ENCODE measurements at places on chromosomes 4 and X.

DNA sequence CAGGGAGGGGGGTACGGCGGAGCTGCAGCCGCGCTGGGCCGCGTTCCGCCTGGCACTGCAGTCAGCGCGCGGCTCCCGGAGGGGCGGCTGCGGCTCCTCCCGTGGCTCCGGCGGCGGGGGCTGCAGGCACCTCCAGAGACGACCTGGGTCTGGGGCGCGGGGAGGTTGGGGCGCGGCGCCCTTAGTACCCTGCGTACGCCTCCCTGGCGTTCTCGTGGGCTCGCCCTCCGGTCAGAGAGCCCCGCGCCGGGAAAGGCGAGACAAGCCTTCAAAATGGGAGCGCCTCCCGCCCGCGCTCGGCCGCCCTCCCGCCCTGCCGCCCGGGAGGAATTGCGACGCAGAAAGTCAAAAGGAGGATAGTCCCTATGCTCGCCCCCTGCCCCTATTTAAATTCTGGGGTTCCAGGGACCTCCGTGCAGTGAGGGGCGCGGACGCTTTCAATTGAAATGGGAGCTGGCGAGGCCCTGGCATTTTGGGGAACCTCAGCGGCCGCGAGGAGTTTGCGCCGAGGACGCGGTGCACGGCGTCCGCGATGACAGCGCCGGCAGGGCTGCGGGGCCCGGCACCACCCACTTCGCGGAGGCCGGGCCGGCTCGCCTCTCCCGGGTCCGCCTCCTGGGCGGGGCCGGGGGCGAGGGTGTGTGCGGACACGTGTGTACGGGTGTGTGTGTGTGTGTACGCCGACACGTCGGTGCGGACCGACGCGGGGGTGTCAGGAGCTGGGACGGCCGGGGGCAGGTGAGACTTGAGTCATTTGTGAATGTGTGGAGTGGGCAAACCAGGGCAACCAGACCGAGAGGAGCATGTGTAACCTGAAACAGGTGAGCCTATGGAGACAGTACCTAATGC is 544 bp downstream of the HERC3 start:
- DNase-seq = peak; percentile 99

- DNase-seq = no peak
Measured at GRCh38 chr4:76106442-76106841, 31.9 kb downstream of the ART3 start.

DNA sequence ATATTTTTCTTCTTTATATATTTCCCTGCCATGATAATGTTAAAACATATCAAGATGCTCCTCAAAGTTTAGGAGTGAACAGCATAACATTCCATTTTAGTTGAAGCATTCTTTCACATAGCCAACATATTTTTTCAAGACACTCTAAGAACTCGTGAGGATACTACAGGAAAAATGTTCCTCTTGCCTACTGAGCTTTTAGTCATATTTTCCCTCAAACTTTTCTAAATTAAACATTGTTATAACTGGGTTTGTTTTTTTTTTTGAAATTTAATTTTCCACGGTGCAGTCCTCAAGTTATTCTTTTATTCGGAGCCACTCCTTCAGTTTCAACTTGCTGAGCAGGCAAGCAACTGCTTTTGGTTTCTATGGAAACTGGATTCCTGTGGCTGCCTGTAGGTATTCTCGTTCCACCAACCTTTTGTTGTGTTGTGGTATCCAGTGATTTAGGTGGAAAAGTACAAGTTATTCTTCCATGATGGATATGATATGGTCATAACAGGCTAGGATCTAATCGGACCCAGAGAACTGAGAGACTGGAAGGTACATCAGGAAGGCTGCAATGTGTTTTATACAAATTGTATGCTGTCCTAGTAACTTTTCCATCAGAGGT is 248.0 kb downstream of the TRIML1 start:
- DNase-seq = peak; percentile 50

GRCh38 chr4:77538144-77538543 is 67.5 kb upstream of the CXCL13 start:
- peak; percentile 87 for DNase-seq

DNA sequence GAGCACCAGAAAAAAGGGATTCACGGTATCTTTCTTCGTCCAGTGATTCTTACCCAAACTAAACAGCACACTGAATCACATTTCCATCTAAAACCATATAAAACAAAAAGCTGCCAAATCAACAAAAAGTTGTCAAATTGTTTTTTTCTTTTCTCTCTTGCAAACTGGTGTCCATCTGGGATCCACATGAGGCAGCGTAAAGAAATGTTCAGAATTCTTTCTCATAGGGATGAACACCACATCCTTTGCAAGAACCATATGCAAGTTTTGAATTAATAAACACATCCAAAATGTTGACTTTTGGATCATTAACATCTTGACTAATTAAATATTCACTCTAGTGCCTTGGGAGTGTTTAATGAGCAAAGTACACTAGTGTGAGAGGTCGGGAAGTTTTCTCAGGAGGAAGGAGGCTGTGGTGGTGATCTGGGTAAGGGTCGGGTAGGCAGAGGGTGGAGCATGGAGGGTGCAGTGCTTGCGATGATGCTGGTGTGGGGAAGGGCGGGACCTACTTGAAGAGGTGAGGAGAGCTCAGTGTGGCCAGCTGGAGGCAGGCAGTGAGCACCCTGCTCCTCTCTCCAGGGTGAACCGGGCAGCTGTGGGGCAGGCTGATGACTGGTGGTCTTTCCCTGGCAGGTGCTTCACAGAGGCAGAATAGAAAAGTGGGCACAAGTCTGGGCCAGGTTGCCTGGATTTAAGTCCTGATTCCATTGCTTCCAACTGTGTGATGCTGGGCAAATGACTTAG is 72.8 kb downstream of the NSUN7 start:
- DNase-seq = no peak

GRCh38 chr4:168509786-168510185 is 12.9 kb downstream of the PALLD start:
- peak; percentile 65 for DNase-seq

DNA sequence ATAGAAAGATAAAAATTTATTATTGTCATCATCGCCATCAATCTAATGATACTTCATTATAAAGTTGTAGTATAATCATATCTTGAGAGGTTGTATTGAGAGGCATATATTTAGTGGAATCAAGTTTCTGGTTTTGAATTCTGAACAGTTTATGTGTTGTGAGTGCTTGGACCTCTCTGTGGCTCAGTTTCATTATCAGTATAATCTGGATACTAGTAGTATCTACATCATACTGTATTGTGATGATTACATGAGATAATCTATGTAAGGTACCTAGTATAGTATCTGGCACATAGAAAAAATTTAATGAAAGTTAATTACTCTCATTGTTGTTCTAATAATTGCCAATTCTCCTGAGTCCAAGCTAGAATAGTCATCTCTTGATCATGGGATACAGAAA is 161.2 kb upstream of the UBQLN2 start:
- no peak for DNase-seq

DNA sequence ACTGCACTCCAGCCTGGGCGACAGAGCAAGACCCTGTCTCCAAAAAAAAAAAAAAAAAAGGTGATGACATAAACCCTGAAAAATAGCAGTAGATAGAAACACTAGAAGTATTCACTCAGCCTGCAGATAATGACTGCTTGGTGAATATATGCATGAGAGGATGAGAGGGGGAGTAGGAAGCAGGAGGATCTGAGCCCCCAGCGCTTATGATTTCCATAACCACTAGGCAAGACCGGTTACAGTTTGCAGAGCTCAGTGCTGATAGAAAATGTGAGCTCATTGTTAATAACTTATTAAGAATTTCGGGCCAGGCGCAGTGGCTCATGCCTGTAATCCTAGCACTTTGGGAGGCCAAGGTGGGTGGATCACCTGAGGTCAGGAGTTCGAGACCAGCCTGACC is 40.8 kb upstream of the SLC34A2 start:
- no peak for DNase-seq

DNA sequence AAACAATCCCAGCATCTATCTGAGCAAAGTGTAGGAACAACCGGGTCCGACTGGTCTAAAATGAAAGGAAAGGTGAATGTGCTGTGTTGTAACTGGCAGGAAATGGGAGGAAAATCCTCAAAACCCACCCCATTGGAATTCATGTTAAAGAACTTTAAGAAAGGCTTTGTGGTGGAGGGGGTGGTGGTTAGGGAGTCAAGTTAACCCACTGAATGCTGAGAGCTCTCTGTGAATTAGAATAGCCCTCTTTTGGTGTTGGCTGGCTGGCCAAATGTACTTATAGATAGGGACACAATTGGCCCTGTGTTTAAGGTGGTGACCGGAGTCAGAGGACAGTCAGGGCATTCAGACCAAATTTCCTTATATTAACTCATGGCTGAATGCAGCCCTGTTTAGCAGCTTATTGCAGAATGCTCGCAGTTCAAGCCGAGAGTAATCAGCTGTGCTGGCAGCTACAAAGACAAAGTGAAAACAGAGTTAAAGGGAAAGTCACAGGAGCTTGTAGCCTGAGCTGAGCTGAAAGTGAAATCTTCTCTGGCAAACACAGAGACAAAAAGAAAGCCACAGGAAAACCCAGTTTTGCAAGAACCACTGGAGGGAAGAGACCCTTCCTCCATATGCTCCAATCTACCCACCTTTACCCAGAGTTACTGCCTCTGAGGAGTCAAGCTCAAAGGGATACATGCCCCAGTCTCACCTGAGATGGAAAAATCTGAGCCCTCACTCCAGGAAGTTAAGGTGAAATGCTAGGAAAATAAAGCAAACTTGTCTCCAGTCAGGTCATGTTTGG is 38.5 kb upstream of the UGT2B7 start:
- DNase-seq = peak; percentile 11

GRCh38 chr4:102541697-102542096 is 40.5 kb downstream of the NFKB1 start:
- peak; percentile 46 for DNase-seq

DNA sequence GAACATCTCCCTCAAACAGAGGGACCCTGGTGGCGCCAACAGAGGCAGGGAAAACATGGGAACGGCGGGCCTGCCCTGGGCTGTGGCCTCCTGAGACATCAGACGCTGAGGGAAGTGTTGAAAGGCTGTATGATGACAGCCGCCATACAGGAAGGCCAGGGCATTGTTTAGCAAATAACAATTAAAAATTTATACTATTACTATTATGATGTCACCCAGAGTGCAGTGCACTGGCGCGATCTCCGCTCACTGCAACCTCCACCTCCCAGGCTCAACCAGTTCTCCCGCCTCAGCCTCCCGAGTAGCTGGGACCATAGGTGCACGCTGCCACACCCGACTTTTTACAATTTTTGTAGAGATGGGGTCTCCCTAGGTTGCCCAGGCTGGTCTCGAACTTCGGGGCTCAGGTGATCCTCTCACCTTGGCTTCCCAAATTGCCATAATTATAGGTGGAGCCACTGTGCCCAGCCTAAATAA is 54.6 kb downstream of the CPZ start:
- no peak for DNase-seq

- no peak for DNase-seq
Measured at GRCh38 chr4:177251237-177251636, 58.4 kb upstream of the NEIL3 start.

- DNase-seq = no peak
Measured at GRCh38 chr4:163772238-163772637, 277.7 kb downstream of the TMA16 start.

- DNase-seq = no peak
Measured at GRCh38 chr4:7375427-7375826, 59.3 kb downstream of the PSAPL1 start.

DNA sequence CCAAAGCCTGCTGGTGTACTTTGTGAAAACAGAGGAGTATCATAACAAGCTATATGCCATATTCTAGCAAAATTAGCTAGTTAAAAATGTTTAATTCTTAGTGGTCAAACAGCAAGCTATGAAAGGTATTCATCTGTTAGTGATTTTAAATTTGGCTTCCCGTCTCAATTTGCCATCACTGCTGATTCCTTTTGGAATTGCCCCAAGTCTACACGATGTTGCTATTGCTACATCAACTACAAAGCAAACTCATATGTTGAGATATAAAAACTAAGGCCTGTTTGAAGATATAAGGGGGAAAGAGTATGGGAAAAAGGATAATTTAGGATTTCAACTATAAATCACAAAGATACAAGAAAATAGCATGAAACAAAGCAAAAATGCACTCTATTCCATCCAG is 146.1 kb downstream of the COL25A1 start:
- no peak for DNase-seq

GRCh38 chrX:104565791-104566680 is at the start of gene IL1RAPL2:
Gene IL1RAPL2 (plus strand): TSS chrX:104566199.
- peak; percentile 62 for DNase-seq

- DNase-seq = no peak
Measured at GRCh38 chr4:38905652-38906385, 38.2 kb downstream of the FAM114A1 start.

- no peak for DNase-seq
Measured at GRCh38 chr4:138770818-138771217, 244.8 kb upstream of the NOCT start.

GRCh38 chr4:168847771-168848502 is 162.1 kb downstream of the CBR4 start:
- DNase-seq = peak; percentile 52

DNA sequence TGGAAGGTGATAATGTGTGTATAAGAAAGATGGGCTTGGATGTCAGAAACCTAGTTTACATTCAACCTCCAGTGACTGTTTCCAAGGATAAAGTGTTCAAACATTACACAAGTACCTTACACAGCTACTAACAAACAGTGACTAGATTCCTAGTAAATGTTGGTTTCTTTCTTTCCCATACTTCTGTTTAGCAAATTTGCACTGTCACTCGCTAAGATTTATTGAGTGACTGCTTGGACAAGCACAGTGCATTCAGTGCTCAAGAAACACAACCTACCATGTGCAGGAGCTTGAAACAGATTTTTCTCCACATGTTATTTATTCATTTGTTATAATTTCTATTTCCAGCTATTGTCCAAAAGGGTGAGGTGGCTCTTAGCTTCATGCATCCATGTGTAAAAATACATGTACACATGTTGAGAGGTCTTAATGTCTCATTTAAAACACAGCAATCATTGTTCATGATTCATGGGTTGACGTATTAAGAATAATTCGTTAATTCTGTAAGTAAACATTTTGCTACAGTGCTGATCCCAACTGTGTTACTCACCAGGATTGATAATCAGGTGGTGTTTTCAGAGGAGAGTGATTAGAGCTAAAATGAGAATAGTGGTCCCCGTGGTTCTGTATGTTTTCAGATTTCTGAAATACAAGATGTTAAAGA is 153.0 kb downstream of the DCLK2 start:
- DNase-seq = no peak

GRCh38 chrX:9482837-9483236 is 18.0 kb downstream of the TBL1X start:
- DNase-seq = no peak

DNA sequence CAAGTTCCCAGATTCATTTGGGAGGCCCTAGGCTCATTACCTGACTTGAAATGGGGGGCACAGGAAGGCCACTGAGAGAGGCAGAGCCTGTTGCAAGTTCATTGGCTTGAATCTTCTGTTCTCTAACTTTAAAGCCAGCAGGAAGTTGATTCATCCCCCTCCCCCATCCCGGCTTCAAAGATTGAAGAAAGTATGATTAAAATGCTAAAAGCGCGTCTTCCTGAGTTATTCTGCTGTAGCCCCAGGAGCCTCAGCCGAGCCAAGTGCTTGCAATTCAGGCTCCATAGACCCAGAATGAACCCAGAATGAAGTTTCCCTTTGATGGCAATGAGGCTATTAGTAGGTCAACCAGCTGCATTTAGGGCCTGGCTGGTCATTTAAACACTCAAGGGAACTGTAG is 14.7 kb downstream of the CHST7 start:
- DNase-seq = peak; percentile 48
